ENCODE measurements at places on chromosomes 2 and 18.

- no peak for DNase-seq
These were observed 115.5 kb upstream of the SP3 start for GRCh38 chr2:174080672-174081121.

- DNase-seq, result no peak
These were observed 1.8 kb upstream of the HDAC4 start for GRCh38 chr2:239402666-239403065.

DNA sequence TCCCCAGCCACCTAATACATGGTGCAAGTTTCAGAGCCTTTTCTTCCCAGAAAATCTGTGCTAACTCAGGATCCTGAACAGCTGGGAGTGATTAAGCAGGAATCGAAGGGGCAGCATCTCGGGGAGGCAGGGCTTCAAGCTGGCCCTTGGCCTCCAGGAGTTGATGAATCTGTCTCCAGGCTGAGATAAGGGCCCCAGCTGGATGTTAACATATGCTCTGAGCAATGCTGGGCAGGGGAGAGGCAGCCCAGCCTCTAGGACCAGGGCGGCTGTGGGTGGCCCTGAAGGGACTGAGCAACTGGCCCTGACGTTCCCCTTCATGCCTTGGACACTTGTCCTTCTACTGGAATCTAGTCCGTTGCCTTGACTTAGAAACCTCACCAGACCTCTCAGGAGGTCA is 84.1 kb upstream of the EPC2 start:
- DNase-seq, result no peak

DNA sequence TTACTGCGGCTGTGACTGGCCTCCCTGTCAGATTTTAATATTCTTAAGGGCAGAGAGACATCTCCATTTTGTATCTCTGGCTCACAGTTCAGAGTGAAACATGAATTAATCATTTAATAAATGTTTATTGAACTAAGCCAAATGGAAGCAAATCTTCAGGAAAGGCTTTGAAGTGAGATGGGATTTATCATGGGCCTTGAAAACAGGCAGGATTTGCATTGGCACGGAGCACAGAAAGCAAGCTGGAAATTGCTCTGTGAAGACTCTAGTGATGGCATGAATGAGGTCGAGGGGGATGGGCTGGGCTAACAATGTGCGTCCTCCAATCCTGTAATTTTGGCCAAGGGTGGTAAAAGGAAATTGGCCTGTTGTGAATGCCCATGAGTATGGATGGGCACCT is 369.8 kb upstream of the SOX11 start:
- DNase-seq, result no peak

DNA sequence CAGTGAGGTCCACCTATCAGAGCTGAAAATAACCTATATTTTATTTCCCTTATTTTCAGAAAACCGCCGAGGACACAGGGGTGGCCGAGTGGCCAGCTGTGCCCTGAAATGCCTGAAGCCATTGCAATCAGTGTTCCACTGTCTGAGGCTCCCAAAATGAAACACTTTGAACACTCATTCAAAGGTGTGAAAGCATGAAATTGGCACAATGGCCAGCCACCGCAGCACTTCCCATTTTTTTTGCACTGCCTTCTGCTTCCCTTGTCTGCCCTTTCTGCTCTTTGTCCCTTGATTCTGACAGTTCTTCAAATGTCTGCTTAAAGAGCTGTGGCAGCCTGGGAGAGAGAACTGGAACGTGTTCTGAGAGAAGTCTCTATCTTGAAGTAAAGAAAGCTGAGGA is 1127.5 kb upstream of the CELF4 start:
- DNase-seq, result no peak

DNA sequence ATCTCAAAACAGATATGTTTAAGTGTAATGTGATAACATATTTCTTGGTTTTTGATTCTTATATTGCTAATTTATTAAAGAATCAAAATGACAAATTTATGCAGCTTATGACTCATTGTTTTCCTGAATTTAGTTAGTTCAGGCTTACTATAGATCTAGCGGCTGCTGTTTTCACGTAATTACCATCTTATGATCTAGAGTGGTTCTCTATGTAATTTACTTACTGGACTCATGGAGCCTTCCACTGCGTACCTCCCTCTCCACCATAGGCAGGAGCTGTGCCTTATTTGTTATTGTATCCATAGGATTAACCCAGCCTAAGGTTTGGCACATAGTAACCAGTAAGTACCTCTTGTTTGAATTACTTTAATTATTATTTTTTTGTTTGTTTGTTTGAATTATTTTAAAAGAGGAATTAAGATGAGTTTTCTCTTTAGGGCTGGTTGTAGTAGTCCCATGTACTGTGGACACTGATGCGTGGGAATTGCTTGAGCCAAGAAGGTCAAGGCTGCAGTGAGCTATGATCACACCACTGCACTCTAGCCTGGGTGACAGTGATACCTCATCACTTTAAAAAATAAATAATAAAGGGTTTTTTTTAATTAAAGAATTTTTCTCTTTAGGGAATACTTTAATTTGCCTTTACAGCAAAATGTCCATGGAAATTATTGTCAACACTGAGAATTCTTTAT is 165.5 kb downstream of the PHLPP1 start:
- no peak for DNase-seq

- DNase-seq, result no peak
These were observed 30.8 kb downstream of the AOX1 start for GRCh38 chr2:200616656-200617055.

GRCh38 chr18:47175283-47175897 is 774 bp downstream of the IER3IP1 start:
- DNase-seq, result no peak

GRCh38 chr2:148888986-148889385 is 14.0 kb downstream of the KIF5C start:
- DNase-seq, result no peak

DNA sequence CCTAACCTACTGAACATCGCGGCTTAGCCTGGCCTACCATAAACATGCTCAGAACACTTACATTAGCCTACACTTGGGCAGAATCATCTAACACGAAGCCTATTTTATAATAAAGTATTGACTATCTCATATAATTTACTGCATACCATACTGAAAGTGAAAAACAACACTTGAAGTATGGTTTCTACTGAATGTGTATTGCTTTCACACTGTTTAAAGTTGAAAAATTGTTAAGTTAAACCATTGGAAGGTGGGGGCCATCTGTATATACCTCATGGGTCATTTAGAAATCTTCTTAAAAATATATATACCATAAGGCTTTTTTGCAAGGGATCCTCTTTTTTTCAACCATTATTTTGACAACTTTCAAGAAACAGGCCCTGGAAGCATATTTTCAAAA is 16.5 kb downstream of the RNF149 start:
- no peak for DNase-seq

DNA sequence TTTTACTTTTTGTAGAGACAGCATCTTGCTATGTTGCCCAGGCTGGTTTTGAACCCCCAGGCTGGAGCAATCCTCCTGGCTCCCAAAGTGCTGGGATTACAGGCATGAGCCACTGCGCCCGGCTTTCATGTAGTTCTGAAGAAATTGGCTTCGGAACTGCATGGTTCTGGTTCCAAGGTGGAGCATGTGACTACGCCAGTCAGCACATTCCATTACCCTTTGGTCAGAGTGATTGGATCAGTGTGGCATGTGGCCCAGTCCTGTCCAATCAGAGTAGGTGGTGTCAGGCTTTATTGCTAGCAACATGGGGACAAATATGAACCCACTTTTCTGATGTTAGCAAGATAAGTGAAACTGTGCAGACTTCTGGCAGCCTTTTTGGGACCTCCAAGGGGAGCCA is 16.3 kb upstream of the ATOH8 start:
- no peak for DNase-seq

GRCh38 chr2:157262248-157262647 is 4.7 kb downstream of the GALNT5 start:
- DNase-seq, result no peak

- no peak for DNase-seq
These were observed 141.6 kb downstream of the HDAC4 start for GRCh38 chr2:239259173-239259572.

- DNase-seq, result no peak
These were observed 84.2 kb downstream of the MYOM1 start for GRCh38 chr18:3135536-3135935.

DNA sequence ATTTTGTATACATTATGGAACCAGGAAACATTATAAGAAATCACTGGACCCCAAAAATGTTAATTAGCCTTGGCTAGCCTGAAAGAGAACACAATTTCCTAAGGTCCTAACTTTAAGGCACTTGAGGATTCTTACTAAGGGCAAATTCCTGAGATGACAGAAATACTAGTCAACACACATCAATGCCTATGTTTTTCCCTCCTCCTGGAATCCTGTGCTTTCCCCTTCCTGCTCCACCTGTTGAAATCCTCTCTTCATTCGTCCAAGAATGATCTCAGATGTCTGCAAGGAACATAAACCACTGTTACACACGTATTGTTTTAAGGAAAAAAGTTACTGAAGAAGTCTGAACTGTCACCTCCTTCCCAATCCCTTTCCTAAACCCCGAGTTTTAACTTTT is 21.2 kb upstream of the DARS1 start:
- no peak for DNase-seq

GRCh38 chr18:42736074-42736473 is 379.4 kb downstream of the RIT2 start:
- no peak for DNase-seq

DNA sequence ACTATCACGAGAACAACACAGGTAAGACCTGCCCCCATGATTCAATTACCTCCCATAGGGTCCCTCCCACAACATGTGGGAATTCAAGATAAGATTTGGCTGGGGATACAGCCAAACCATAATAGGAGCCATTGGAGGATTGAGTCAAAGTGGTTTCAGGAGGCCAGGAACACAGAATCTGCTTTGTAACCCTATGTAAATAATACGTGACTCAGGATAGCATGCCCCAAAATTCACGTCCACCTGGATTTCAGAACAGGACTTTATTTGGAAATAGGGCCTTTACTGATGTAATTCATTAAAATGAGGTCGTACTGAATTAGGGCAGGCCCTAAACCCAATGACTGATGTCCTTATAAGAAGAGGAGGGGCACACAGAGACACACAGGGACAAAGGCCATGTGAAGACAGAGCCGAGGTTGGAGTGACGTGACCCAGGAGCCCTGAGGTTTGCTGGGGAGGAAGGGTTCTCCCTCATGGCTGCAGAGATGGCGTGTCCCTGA is 16.0 kb upstream of the CNDP2 start:
- no peak for DNase-seq

GRCh38 chr2:219037783-219038499 is 3.4 kb downstream of the CFAP65 start:
- DNase-seq, result no peak

GRCh38 chr2:215435280-215435869 is 493 bp downstream of the FN1 start:
- DNase-seq, result peak; percentile 10

- no peak for DNase-seq
These were observed 232.7 kb downstream of the BCL11A start for GRCh38 chr2:60320724-60321123.

- no peak for DNase-seq
These were observed 535.7 kb downstream of the DCC start for GRCh38 chr18:52875725-52876124.

DNA sequence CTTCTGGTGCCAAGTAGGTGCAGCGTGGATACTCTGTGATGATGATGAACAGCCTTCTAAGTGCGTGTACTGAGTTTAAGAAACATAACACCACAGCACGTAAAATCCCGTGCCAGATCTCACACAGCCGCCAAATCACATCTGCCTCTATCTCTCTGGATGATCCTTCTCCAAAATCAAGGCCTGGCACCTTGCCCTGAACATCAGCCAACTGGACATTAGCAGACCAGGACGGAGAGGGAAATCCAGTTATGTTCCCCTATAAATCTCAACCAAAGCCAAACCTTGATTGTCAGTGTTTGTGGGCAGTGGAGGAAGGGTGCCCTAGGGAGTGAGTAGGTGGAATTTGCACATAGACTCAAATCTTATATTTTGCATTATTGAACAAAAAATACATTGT is 164.3 kb downstream of the MIB1 start:
- DNase-seq, result no peak

DNA sequence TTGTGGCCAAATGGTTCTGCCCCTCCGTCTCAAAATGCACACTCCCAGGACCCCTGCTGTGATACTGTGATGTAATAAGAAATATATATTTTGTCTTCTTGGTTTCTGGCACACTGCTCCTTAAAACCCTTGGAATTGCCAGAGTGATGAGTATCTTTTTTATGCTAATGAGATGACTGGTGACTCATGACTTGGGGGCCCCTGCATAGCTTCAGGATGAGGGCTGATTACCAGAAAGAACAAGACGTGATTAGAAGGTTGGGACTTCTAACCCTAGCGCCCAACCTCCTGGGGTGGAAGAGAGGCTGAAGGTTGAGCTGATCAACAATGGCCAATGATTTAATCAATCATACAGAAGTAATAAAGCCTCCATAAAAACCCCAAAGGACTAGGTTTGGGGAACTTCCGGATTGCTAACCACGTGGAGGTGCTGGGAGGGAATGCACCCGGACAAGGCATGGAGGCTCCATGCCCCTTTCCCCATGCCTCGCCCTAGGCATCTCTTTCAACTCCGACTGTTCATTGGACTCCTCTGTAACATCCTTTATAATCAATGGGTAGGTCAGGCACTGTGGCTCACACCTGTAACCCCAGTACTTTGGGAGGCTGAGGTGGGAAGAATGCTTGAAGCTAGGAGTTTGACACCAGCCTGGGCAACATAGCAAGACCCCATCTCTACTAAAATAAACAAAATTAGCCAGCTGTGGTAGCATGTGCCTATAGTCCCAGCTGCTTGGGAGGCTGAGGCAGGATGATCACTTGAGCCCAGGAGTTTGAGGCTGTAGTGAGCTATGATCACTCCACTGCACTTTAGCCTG is 89.1 kb downstream of the HS1BP3 start:
- DNase-seq, result no peak

DNA sequence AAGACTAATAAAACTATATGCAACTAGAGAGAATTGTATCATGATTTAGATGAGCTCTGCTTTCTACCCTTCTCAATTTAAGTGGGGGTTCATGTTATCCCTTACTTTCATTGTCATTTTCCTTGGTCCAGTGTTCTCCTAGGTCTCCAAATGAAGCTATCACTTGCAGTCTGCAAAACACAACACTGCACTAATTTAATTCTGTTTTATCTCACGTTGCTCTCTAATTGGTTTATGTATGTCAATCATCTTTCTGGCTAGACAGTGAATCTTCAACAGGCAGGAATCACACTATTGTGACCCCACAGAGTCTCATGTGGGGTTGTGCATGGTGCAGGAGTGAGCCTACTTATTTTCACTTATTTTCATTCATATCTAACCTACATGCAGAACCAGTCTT is 348.3 kb upstream of the SYT4 start:
- no peak for DNase-seq

DNA sequence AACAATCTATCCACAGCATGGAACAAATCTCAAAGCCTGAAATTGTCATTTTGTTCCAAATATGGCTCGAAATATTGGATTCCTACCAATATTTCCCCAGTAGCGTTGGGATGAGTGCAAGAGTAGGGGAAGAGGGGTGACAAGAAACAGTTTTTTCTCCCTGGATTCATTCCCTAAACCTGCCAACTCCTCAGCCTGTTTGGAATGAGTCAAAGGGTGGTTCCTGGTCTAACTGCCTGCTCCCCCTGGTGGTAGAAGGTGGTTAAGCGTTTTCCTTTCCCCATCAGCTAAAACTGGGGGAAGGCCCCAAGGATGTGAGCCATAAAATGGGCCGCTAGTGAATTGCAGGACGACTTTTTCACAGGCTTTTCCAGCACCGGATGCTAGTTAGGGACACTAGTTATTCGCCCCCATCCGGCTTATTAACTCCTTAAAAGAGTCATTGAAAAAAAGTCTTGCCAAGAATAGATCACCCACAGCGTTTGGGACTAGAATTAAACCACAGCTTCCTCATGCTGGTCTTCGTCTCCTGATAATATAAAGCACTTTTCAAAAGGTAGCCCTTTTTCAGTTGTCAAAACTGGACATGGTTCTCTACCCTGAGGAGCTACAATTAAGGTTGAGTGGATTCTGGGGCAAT is 72.5 kb downstream of the DHRS9 start:
- peak; percentile 67 for DNase-seq

Measured in activated T-cell treated with anti-CD3 and anti-CD28 coated beads, Interleukin-2, amount 50 U/mL, for 72 hours (primary cell).